ENCODE measurements at places on chromosomes 4 and X.

DNA sequence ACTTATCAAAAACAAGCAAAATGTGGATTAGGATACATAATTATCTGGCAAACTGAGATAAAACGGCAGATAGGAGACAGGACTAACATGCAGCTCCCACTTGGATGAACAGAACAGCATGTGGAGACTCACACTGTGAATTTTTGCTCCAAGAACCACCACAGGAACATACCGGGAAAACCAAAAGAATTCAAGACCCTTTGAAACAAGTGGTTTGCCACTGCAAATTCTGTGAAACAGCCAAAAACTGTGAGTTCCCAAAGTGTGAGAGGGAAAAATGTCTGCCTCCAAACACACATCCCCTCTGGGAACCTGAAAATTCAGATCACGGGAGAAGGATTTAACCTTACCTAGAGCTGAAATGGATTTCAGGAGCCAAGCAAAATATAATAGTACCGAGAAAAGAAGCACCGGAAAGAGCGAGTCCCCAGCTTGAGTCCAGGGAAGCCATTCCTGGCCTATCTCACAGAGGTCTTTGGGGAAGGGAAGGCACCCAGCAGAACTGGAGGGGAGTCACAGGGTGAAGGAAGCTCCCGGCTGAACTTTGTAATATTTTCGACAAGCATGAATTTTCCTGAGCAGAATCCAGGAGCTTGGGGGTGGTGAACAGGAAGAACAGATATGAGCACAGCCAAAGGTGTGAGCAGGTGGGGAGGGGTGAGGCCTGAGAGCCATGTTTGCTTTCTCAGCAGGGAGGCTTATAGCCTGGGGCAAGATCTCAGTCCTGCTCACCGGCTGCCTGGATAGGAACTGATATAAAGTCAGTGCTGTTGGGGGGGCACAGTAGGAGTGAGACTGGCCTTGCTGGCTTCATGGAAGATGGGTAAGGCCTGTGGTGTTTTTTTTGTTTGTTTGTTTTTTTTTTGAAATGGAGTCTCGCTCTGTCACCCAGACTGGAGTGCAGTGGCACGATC is 23.9 kb downstream of the MANBA start:
- DNase-seq: no peak

GRCh38 chr4:31474221-31474620 is 754.1 kb downstream of the PCDH7 start:
- no peak for DNase-seq

- DNase-seq: no peak
Measured at GRCh38 chrX:100373673-100374072, 36.4 kb downstream of the PCDH19 start.

- DNase-seq: no peak
Measured at GRCh38 chr4:75015627-75016026, 82.7 kb downstream of the PARM1 start.

- DNase-seq: no peak
Measured at GRCh38 chr4:61129971-61130370, 70.2 kb upstream of the ADGRL3 start.
